ENCODE measurements at places on chromosomes 12 and 14.

DNA sequence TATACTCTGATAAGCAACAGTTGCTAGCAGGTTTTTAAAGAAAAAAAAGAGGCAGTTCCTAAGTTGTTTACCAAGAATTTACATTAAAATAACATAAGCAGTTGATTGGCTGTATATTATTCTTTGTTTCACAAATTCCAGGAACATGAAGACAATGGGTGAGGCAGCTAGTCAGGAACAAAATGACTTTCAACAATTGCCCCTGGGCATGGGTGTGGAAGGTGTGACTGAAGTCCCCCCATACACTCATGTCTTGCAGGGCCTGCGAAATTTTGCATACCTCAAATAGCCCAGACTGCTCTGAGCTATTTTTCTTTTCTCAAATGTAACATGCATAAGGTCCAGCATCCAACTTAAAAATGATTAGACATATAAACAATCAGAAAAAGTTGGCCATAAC lies 267.2 kb upstream of the DIO3 start:
- no peak for DNase-seq

DNA sequence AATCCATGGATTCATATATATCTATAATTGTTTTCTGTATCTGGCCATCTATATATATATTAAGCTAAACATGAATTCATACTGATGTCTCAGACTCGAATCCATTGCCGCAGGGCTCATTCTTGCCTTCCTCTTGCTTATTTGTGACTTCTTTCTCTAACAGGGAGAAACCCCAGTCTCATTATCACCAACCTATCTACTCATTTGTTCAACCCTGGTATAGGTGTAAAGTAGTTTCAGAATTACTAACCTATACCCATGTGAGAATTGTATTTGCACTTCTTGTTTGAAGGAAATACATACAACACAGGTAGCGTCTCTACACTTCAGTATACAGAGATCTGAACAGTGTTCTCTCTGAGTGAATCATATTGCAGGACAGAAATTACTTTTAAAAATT lies 77.7 kb downstream of the PTPN11 start:
- no peak for DNase-seq

- no peak for DNase-seq
These were observed 35.8 kb downstream of the PRMT8 start for GRCh38 chr12:3526776-3527175.

- DNase-seq: no peak
These were observed 125.6 kb upstream of the DHRS4 start for GRCh38 chr14:23828001-23828400.

DNA sequence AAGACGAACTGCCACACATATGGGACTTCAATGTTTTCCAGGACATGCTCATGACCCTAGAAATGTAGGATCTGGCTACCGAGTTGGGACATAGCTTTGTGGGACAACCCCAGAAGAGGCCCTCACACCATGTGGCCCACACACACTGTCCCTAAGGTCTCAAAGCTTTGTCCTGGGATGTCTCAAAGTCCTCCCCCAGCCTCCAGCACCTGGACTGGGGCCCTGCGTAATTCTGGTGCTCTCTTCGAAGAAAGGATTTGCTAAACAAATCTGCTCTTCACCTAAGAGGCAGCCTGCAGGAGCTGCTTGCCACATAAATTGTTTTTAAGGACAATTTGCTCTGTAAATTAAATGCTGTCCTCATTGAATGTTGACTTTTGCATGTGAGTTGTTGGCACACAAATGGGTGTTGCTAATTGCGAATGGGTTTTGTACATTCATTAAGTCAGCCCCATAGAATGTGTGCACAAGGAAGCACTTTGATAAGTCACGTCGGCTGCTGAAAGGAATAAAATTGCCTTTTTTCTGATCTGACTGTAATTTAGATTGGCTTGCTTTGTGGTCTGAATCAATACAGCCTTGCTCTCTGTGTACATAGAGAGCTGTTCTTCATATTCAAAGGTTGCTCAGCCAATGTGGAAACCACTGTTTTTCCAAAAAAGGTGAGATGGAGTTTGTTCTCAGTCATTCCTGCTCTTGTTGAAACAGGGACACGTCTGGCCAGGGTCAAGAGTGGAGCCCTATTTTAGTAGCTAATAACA lies 161.6 kb upstream of the PWP1 start:
- no peak for DNase-seq
